ENCODE measurements at places on chromosomes 5 and 9. TPM values are rescaled to one million over a fixed set of nuclear protein-coding genes. Genes with fewer than 3 reads are reported as not detected.
A peak's percentile ranks its signal among the peaks of the same experiment; 100 is the strongest.

DNA sequence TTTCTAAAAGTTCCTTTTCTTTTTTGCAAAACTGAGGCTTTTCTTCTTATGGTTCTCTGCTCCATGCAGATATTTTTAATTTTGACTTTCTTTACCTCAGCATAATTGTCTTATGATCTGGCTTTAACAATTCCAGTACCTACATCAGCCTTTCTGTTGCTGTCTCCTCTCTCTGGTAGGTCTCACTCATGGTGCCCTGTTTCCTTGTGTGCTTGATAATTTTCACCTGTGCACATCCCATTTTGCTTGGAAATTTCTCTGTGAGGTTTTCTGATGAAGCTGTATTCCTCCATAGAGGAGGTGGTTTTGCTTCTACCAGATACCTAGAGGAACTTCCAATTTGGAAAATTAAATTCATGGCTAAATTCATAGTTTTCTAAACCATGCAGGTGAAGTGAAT, 2.3 kb upstream of the HSD17B3 start:
- DNase-seq = no peak

The RAI14 gene
- 82.7 TPM for polyA plus RNA-seq

The MYOZ3 gene
- polyA plus RNA-seq = 5.4 TPM

- DNase-seq = no peak
Observed at GRCh38 chr5:84299959-84300358, 84.7 kb downstream of the EDIL3 start.

GRCh38 chr5:135053278-135053677, 19.2 kb upstream of the PITX1 start:
- DNase-seq = no peak

The TRIM41 gene
- polyA plus RNA-seq = 36.3 TPM

The EGFL7 gene
- polyA plus RNA-seq = 52.6 TPM

GRCh38 chr9:35882263-35882848, 12.2 kb upstream of the OR13J1 start:
- DNase-seq = peak; percentile 70

The SLC27A6 gene
- polyA plus RNA-seq = 1.8 TPM

GRCh38 chr9:136648751-136649150, 14.0 kb upstream of the EGFL7 start:
- DNase-seq = no peak

DNA sequence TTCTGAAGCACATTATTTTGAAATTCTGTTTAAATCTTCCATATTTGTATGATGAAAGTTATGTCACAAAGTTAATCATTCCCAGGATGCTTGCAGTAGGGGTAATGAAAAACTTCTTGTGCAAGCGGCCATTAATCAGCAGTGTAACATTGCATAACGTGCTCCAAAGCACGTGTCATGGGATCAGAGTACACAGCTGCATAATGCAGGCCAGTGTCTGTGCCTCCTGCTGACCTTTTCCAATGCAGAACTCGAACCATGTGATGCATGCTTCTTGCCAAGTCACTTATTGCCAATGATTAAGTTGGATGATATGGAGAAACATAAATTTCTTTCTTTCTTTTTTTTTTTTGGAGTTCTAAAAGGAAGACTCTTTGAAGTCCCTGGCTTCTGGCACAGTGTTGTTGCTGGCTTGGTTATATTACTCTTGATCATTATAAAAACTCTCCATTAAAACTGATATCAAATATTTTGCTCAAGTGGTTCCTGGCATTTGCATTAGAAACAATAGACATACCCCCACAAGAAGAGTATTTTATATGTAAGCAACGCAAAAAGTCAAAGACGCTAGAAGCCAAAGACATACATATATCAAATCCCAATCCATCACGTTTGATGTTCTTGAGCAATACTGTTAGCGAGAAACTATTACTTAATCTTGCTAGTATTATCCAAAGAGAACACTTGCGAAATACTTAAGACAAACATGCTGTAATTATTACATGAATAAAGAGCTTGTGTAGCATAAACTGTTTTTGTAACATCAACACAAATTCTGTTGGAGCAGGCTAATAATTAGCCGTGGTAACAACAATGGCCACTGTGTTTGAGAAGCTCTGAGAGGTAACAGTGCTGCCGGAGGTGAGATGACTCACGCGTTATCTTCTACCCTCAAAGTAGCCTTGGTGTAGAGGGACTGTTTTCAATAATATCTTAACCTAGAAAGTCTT, 164.2 kb downstream of the AUH start:
- DNase-seq = peak; percentile 80

- DNase-seq = no peak
Observed at GRCh38 chr5:105903069-105903468, 1767.7 kb downstream of the EFNA5 start.

DNA sequence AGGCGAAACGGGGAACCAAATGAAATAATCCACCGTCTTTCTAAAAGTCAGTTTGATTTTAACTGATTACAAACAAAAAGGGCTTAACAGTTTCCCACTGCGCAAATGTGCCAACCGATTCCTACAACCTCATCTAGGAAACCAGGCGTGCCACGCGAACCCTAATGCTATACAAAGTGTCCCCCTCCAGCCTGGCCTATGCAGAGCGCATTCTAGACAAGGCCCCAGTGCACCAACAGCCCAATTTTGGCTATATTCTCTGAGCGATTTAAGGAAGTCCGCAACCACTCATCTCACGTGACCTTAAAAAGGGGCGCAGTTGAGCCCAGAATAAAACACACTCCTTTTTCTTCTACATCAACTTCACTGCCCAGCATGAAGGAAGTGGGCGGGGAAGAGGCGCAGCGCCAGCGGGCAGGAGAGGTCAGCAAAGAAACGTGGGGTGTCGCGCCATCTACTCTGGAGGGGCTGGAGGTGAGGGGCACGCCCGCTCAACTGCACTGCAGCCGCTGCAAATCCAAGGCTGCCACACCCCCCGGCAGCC, 779 bp downstream of the FAM13B start:
- DNase-seq = no peak

- DNase-seq = no peak
Observed at GRCh38 chr9:87195306-87195705, 248.0 kb upstream of the GAS1 start.
